Heart left ventricle (tissue), 16 donors: ENCODE measurements at places on chromosomes 1 and 21. TPM values are rescaled to one million over a fixed set of nuclear protein-coding genes. Genes with fewer than 3 reads are reported as not detected.

GRCh38 chr1:59433440-59433813 is 136.5 kb downstream of the FGGY start:
- H3K36me3 ChIP-seq = no peaks in the 10 kb centered on the region
- H3K4me3 ChIP-seq = no peak overlapping the region
- H3K27ac ChIP-seq = no peak overlapping the region
- H3K4me1 ChIP-seq = peaks cover 28% of the 10 kb centered on the region

GRCh38 chr1:155176544-155177071 is 3.0 kb downstream of the TRIM46 start:
- peaks cover 7% of the 10 kb centered on the region for H3K27me3 ChIP-seq
- H3K4me1 ChIP-seq = peaks cover 25% of the 10 kb centered on the region
- H3K4me3 ChIP-seq = no peak overlapping the region

DNA sequence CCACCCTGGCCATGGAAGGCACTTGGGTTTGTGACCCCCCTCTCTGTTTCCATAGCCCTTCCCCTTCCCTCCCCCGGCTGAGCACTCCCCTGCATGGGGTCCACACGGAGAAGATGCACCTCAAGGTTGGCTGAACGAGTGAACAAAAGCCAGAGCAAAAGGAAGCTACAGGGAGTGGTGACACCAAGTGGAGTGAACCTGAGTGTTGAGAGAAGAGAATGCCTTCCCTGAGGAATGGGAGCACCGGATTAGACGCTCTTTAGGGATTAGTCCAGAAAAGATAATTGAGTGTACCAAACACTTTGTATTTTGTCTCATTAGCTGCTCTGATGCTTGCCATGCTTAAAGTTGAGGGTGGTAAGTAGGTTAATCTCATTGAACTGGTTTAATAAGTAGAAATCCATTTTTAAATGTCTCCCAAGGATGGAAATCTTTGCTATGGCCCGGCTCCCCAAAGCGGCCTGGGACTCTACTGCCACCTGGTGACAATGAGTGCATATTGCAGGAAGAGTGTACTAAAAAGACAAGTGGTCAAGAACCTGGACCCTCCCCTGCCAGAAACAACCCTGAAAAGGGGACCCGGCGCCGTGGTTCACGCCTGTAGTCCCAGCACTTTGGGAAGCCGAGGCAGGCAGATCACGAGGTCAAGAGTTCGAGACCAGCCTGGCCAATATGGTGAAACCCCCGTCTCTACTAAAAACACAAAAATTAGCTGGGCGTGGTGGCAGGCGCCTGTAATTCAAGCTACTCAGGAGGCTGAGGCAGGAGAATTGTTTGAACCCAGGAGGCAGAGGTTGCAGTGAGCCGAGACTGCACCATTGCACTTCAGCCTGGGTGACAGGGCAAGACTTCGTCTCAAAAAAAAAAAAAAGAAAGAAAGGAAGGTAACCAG is 150.6 kb upstream of the ZC3H12A start:
- peaks cover 41% of the 10 kb centered on the region for H3K27me3 ChIP-seq
- DNase-seq = no peak
- no peak overlapping the region for H3K27ac ChIP-seq
- no peaks in the 10 kb centered on the region for H3K36me3 ChIP-seq

- no peaks in the 10 kb centered on the region for H3K4me1 ChIP-seq
- peaks cover 16% of the 10 kb centered on the region for H3K27me3 ChIP-seq
- no peak overlapping the region for H3K27ac ChIP-seq
- H3K36me3 ChIP-seq = no peaks in the 10 kb centered on the region
These were observed 8.8 kb upstream of the TSPEAR start for GRCh38 chr21:44720170-44720569.

The GIPC2 gene
- 1.7 TPM for total RNA-seq

DNA sequence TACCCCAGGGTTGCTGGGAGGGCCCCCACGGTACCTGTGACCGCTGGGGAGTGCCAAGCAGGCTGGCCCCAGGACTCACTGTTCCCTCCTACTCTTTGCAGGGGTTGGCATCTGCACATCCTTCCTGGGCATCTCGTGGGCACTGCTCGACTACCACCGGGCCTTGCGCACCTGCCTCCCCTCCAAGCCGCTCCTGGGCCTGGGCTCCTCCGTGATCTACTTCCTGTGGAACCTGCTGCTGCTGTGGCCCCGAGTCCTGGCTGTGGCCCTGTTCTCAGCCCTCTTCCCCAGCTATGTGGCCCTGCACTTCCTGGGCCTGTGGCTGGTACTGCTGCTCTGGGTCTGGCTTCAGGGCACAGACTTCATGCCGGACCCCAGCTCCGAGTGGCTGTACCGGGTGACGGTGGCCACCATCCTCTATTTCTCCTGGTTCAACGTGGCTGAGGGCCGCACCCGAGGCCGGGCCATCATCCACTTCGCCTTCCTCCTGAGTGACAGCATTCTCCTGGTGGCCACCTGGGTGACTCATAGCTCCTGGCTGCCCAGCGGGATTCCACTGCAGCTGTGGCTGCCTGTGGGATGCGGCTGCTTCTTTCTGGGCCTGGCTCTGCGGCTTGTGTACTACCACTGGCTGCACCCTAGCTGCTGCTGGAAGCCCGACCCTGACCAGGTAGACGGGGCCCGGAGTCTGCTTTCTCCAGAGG is 6.8 kb downstream of the XKR8 start:
- no peaks in the 10 kb centered on the region for H3K27me3 ChIP-seq
- H3K27ac ChIP-seq = no peak overlapping the region
- DNase-seq = no peak
- H3K4me3 ChIP-seq = no peak overlapping the region

DNA sequence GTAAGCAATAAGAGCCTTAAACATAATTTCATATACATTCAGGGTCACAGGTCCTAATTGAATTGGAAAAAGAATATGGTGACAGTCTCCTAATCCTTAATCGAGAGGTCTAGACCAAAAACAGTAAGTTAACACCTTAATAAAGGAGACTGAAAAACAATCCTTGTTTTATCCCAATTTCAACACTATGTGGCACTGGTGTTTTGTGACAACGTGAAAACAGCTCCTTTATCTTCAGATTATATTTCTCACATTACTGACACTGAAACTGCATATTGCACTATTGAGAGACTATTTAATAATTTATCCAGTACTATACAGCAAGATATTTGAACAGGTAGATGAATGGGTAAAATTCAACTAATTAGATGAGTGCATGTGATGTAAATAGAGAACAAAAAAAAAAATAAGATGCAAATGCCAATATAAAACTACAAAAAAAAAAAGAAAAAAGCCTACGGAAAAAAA is 34.1 kb downstream of the TP53BP2 start:
- H3K4me3 ChIP-seq = no peak overlapping the region
- no peak for DNase-seq
- H3K4me1 ChIP-seq = no peaks in the 10 kb centered on the region
- H3K27me3 ChIP-seq = no peaks in the 10 kb centered on the region

DNA sequence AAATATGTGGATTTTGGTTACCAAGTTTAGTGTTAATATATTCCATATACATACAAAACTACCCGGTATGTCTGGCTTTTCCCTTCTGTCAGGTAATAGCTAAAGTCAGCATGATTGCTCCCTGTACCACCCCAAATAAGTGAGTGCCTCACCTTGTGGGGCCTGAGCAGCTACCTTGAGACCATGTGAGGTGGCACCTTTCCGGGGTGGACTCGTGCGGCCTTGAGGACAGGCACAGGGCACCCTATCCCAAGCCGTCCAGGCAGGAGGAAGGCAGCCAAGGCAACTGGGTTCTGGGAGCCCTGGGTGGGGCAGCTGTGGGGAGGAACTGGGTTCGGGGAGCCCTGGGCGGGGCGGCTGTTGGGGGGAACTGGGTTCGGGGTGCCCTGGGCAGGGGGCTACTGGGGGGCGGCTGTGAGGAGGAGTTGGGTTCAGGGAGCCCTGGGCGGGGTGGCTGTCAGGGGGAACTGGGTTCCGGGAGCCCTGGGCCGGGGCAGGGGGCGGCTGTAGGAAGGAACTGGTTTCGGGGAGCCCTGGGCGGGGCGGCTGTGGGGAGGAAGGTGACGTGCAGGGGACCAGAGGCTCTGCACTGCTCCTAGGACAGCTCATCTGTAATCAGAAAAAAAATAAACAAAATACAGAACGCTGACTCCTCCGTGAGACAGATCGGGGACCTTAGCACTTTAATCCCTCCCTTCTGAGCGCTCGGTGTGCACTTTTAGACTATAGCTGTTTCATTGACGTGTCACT is 63.3 kb downstream of the POFUT2 start:
- peaks cover 38% of the 10 kb centered on the region for H3K36me3 ChIP-seq
- peak; percentile 26 for DNase-seq
- H3K4me1 ChIP-seq = no peaks in the 10 kb centered on the region
- H3K4me3 ChIP-seq = no peak overlapping the region
- H3K27ac ChIP-seq = no peak overlapping the region
- peaks cover 4% of the 10 kb centered on the region for H3K27me3 ChIP-seq

DNA sequence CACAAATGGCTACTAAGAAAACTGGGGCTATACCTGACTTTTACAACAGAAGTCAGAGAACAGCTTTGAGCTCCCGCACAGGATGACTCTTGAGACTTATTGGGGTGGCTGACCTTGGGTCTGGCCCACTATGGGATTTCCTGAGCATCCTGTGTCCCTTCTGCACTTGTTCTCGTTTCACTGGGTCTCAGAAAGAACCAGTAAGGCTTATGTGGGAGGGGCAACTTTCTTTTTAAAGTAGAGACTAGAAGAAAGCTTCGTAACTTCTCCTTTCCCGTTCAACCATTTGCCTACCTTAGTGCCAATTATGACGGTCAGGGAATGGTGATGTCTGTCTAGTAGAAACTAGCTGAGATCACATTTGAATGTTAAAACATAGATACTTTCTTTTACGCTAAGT is 59.5 kb upstream of the C1orf105 start:
- H3K4me1 ChIP-seq = peaks cover 40% of the 10 kb centered on the region
- H3K4me3 ChIP-seq = no peak overlapping the region
- no peak overlapping the region for H3K27ac ChIP-seq

DNA sequence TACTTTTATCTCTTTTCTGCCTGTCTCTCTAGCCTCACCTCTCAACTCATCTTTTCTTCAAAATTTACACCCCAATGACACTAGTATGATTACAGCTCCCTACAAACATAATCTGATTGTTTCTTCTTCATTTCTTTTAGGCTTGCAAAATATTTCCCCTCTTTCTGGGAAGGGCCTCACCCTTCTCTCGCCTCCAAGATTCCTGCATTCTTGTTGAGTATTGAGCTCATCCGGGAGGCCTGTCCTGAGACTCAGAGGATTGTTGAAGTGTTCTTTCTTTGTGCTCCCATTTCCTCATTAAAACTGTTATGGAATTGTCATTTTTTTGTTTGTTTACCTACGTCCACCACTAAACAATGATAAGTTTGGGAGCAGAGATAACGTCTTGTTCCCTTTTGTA is 99.1 kb upstream of the CHRM3 start:
- no peak for DNase-seq
- H3K27me3 ChIP-seq = no peaks in the 10 kb centered on the region
- H3K4me3 ChIP-seq = no peak overlapping the region
- H3K4me1 ChIP-seq = no peaks in the 10 kb centered on the region
- H3K27ac ChIP-seq = no peak overlapping the region

- DNase-seq = no peak
- no peaks in the 10 kb centered on the region for H3K36me3 ChIP-seq
- H3K4me1 ChIP-seq = no peaks in the 10 kb centered on the region
- H3K27ac ChIP-seq = no peak overlapping the region
- H3K27me3 ChIP-seq = no peaks in the 10 kb centered on the region
These were observed 332.0 kb upstream of the PBX1 start for GRCh38 chr1:164226977-164227376.

The AKR7A2 gene
- total RNA-seq = 93.0 TPM

DNA sequence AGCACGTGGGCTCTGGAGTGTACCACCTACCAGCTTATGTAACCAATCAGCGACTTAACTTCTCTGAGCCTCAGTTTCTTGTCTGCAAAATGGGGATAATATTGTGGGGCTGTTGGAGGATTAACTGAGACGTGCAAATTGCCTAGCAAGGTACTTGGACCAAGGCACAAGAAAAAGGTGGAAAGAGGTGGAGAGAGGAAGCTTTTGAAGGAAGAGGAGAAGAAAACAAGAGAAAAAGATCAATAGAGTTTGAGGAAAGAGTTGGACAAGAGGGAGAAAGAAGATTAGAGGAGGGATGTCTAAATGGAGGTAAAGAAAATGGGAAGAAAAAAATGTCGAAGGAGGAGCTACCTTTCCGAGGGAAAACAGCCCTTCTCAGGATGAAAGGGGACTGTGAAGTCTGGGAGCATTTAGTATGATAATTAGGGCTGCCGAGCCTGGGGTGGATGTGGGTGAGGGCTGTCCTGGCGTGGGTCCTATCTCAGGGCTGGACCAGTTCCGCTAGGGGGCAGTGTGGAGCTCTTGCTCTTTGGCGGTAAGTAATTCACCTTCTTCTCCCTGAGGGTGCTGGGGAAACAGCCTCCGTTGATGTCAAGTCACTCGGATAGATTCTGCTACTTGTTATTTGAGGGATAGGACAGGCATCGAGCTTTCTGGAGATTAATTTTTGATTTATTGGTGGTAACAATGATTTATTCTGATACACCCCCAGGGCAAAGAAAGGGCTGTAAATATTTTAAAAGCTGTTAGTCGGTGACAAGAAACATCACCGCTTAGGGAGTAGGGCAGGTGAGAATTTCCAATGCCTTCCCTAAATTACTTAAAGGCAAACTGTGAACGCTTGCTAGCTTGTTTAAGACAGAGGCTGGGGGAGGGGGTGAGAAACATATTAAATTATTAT is 79.0 kb upstream of the NFASC start:
- peak; percentile 65 for DNase-seq
- no peak overlapping the region for H3K27ac ChIP-seq
- no peaks in the 10 kb centered on the region for H3K36me3 ChIP-seq
- H3K4me1 ChIP-seq = no peaks in the 10 kb centered on the region

GRCh38 chr1:68227598-68227997 is 4.7 kb downstream of the WLS start:
- no peaks in the 10 kb centered on the region for H3K27me3 ChIP-seq
- H3K27ac ChIP-seq = no peak overlapping the region
- H3K36me3 ChIP-seq = no peaks in the 10 kb centered on the region
- DNase-seq = no peak

- no peak overlapping the region for H3K4me3 ChIP-seq
- H3K4me1 ChIP-seq = no peaks in the 10 kb centered on the region
- DNase-seq = no peak
These were observed 201.7 kb upstream of the AJAP1 start for GRCh38 chr1:4452701-4453100.

GRCh38 chr1:82777240-82777639 is 976.5 kb downstream of the ADGRL2 start:
- DNase-seq = no peak
- H3K4me1 ChIP-seq = no peaks in the 10 kb centered on the region
- H3K4me3 ChIP-seq = no peak overlapping the region
- no peak overlapping the region for H3K27ac ChIP-seq

The SPATC1L gene
- 5.2 TPM for total RNA-seq

The RASSF5 gene
- total RNA-seq = 5.5 TPM

GRCh38 chr1:54818461-54819194 is 17.5 kb upstream of the TTC22 start:
- H3K4me1 ChIP-seq = no peaks in the 10 kb centered on the region
- H3K36me3 ChIP-seq = no peaks in the 10 kb centered on the region
- DNase-seq = no peak

GRCh38 chr1:32470991-32471694 is 6.3 kb downstream of the ZBTB8B start:
- H3K27ac ChIP-seq = no peak overlapping the region
- no peaks in the 10 kb centered on the region for H3K4me1 ChIP-seq
- H3K4me3 ChIP-seq = no peak overlapping the region
- H3K27me3 ChIP-seq = peaks cover 31% of the 10 kb centered on the region
- H3K36me3 ChIP-seq = no peaks in the 10 kb centered on the region

The DPT gene
- total RNA-seq = 48.2 TPM
